H9 (cell line): ENCODE measurements at places on chromosomes 13 and 19. TPM values are rescaled to one million over a fixed set of nuclear protein-coding genes. Genes with fewer than 3 reads are reported as not detected.

- no peaks in the 10 kb centered on the region for H3K36me3 ChIP-seq
- no peak for DNase-seq
- no peak overlapping the region for H3K27ac ChIP-seq
- no peaks in the 10 kb centered on the region for H3K4me1 ChIP-seq
- H3K4me3 ChIP-seq: no peak overlapping the region
- H3K27me3 ChIP-seq: no peaks in the 10 kb centered on the region
Observed at GRCh38 chr19:51779181-51779580, 15.8 kb upstream of the FPR3 start.

DNA sequence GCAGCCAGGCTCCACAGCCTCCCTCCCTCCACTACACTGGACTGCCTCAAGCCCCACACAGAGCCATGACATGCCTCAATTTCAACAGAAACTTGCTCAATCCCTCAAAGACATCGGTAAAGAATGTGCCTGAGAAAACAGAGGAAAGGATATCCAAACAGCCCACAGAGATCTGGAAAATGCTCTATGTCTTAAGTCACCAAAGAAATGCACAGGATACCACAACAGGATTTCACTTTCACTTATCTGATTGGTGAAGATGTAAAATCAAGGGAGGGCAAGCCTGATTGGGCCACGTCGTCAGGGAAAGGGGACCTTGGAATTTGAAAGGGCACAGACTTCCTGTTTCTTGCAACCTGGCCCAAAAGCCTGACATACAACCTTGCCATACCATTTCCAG is 14.2 kb downstream of the CACNA1A start:
- H3K4me1 ChIP-seq: peaks cover 2% of the 10 kb centered on the region; the same call in 1 of the 2 replicates
- no peaks in the 10 kb centered on the region for H3K27me3 ChIP-seq
- DNase-seq: no peak

DNA sequence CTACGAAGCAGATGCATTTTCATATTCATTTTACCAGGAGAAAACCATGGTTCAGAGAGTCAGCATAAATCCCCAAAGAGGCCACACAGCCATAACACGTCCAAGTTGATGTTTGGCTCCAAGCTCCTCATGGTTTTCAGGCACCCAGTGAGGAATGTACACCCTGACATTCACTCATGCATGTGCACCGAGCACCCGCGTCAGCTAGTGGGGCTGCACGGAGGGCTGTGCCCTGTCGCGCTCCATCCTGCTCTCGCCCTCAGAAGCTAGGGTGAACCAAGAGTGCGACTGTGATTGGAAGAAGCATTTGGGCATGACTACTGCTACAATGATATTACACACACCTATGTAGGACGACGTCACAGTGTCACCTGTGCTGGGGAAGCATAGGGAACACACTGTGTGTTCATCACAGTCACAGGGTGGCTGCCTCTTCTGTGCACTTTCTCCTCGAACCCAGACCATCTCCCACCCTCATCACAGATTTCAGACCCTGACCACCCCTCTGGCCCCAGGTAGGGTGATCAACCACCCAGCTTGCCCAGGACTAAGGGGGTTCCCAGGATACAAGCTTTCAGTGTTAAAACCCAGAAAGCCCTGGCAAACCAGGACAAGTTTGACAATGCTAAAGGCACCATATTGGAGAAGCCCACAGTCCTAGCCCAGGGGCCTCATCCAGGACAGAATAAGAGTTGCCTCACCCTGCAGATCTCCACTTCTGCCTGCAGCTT is 148.6 kb upstream of the ZNF507 start:
- H3K27me3 ChIP-seq: no peaks in the 10 kb centered on the region
- H3K27ac ChIP-seq: no peak overlapping the region
- H3K4me1 ChIP-seq: no peaks in the 10 kb centered on the region
- DNase-seq: no peak

DNA sequence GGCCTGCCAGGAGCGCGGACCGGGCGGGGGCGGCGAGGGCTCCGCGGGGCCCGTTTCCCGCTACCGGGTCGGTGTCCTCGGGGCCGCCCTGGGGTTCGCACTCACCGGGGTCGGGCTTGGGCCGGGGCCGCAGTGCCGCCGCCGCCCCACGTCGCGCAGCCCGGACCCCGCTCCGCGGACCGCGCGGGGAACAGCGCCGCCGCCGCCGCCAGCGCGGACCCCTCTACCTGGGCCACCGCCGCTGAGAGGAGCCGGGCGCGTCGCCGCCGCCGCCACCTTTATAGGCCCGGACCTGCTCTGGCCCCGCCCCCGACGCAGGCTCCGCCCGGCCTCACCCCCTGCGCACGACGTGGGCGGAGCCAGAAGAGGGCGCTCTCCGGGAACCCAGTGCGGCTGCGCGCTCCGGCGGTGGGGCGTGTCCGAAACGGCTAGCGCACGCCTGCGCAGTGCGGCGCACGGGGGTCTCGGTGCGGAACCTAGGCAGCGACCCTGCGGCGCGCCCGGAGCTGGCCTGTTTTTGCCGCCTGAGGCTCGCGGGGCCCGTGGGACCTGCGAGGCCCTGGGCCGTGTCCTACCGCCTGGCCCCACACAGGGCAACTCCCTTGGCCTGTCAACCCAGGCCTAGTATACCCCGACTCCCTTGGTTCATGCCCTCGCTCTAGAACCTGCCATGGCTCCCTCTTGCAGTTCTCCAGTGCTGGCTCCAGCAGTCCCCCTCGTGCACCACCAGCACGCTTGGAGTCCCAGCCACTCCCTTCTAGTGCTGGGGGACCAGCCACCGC is at the start of gene MKNK2:
Gene MKNK2, minus strand, starts transcription at position 254 of the 782 bp plus-strand sequence. CDS start 393 bp downstream, outside the sequence.
- DNase-seq: peak; percentile 88
- no peaks in the 10 kb centered on the region for H3K27me3 ChIP-seq
- H3K27ac ChIP-seq: no peak within 1 kb of the TSS
- no peaks in the 10 kb centered on the region; the same call in 1 of the 2 replicates for H3K36me3 ChIP-seq
- no peaks in the 10 kb centered on the region for H3K4me1 ChIP-seq

GRCh38 chr19:35430409-35431144 is 17.5 kb upstream of the FFAR2 start:
- no peak for DNase-seq
- no peaks in the 10 kb centered on the region; the same call in 1 of the 2 replicates for H3K36me3 ChIP-seq
- no peak overlapping the region for H3K4me3 ChIP-seq
- H3K27ac ChIP-seq: no peak overlapping the region
- H3K27me3 ChIP-seq: no peaks in the 10 kb centered on the region
- no peaks in the 10 kb centered on the region for H3K4me1 ChIP-seq

Gene CGB3
- total RNA-seq: 0.46 TPM in 1 of 2 replicates, not detected in the other

DNA sequence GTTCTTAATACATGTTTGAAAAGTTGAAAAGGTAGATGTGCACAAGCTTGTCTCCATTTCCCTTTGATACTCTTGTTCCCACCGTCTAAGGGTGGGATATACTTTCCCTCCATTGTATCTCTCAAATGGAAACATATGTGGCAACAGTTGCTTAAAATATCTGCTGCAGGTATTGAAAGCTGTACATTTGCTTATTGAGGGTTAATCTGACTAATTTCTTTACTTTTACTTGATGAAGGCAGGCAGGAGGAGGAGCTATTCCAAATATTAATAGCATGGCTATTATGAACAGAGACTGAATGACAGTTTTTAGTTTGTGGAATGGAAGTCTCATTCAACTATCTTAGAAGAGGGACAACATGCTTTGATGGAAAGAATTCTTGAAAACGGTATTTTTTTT is 103.8 kb downstream of the SLC10A2 start:
- no peaks in the 10 kb centered on the region for H3K36me3 ChIP-seq
- DNase-seq: no peak
- H3K27me3 ChIP-seq: no peaks in the 10 kb centered on the region
- H3K27ac ChIP-seq: no peak overlapping the region

DNA sequence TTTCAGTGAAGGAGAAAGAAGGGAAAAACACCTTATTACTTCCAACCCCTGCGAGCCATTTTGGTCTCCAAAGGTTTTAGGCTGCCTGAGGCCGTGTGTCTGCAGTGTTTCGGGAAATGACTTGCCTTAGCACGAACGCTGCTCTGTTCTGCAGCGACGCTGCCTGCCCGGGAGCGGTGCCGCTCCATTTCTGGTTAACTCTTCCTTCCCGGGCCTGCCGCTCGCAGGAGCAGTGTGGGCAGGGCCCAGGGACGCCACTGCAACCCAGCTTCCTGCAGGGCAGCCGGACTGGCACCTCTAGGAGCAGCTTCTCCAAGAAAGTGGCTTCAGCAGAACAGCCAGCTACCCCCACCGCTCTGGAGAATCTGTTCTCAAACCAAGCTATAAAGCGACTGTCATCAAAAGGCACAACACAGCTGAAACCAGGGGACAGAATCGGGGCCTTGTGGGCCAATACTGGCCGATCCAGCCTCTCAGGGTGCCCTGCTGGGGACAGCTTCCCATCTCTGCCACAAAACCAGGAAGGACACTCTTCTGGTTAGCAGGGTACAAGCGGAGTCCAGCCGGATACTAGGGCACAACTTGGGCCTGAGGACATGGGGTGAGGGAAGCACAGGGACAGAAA is 72.2 kb downstream of the KCTD15 start:
- H3K4me1 ChIP-seq: no peaks in the 10 kb centered on the region
- H3K27ac ChIP-seq: no peak overlapping the region
- peak; percentile 66 for DNase-seq

DNA sequence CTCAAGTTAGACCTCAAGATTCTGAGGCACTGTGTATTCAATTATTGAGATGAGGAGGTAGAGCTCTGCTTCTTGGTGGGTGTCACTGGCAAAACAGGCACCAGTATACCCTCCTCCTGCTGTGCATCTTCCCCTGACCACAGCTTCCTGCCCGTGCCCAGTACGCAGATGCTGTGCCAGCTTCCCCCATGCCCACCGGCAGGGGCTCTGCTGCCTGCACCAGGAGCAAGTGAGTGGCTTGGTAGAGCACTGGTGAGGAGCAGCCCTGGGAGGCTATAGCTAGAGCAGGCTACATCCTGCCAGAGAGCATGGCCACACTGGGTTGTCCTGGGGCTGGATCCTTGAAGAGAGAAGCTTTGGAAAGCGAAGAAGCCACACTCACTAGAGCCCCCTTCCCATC is 21.0 kb upstream of the RNF17 start:
- no peak overlapping the region for H3K4me3 ChIP-seq
- H3K36me3 ChIP-seq: no peaks in the 10 kb centered on the region; the same call in 2 of the 3 replicates
- no peak overlapping the region for H3K27ac ChIP-seq
- no peak for DNase-seq
- no peaks in the 10 kb centered on the region for H3K4me1 ChIP-seq

GRCh38 chr13:99903140-99903539 is 68.4 kb downstream of the ZIC5 start:
- H3K36me3 ChIP-seq: no peaks in the 10 kb centered on the region
- H3K4me1 ChIP-seq: peaks cover 2% of the 10 kb centered on the region; the same call in 1 of the 2 replicates
- no peak overlapping the region for H3K27ac ChIP-seq
- no peaks in the 10 kb centered on the region for H3K27me3 ChIP-seq
- no peak for DNase-seq

DNA sequence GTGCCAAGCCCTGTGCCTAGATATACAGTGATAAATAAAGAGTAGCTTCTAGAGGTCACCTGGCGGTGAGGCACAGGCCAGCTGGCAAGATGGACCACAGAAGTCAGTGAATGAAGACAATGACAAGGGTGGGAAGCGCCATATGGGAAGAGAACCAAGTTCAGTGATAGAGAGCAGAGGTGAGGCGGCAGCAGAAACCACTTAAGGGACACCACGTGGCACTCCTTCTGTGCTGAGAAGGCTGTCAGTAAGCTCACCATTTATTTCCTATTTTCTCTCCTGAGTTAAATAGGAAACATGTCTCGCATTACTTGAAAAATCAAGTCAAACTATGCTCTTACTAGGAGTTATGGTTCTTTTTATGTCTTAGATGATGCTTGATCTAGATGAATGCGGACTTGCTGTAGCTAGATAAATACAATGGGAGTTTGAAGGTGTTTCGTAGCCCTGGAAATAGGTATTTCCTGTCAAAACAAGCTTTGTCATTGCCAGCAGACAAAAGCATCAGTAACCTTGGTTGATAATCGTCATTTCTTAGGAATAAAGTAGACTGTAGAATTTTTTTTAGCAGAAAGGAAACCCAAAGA is 17.8 kb downstream of the ALOX5AP start:
- no peak overlapping the region for H3K4me3 ChIP-seq
- H3K4me1 ChIP-seq: no peaks in the 10 kb centered on the region
- no peaks in the 10 kb centered on the region for H3K27me3 ChIP-seq
- H3K36me3 ChIP-seq: no peaks in the 10 kb centered on the region
- no peak for DNase-seq

DNA sequence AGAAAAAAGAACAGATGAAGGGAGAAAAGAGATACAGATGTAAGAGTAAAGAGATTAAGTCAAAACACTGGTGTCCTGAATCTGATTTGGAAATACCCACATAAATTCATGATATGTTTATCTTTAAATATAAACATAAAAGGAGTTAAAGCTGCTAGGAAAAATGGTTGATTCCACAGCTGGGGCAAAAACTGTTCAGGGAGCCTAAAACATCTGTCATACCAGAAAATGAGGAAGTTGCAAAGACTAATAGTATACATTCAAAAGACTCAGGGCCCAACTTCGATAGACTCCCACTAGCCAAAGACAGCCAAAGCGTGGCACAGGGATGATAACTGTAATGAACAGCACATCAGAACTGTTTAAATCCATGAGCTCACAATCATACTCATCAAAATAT is 62.0 kb downstream of the ABCC4 start:
- no peak for DNase-seq
- no peak overlapping the region for H3K27ac ChIP-seq
- no peaks in the 10 kb centered on the region for H3K36me3 ChIP-seq
- no peaks in the 10 kb centered on the region for H3K4me1 ChIP-seq

DNA sequence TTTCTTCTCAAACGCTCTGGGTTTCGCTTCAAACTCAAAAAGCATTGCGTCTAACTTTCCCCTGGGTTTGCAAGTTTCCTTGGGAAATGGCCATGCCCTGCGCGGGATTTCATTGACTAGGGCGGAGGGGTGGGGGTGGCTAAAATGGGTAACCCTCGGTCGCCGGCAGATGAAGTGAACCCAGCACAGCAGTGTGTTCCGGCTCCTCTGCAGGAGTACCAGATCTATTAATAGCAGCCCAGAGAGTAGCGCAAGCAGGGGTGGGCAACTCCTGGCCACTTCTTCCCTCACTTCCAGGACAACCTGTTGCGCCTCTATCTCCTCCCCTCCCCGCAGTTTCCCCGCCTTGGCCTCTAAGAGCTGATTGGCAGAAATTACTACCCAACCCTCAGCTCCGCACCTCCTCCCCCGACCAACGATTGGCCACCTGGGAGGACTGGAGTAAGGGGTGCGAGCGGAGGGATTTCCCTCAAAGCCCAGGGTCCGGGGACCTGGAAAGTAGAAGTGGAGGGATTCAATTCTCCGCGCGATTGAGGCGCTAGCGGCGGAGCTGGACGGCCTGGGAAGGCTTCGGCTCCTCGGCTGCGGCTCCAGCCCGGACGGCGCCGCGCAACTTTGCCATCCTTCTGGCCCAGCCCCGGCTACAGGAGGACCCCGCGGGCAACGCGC is at the start of gene FREM2:
Gene FREM2, plus strand, starts transcription at position 501 of the 669 bp plus-strand sequence. CDS start 268 bp downstream, outside the sequence.
- peak within 1 kb of the TSS; percentile 82 for H3K4me3 ChIP-seq
- H3K27ac ChIP-seq: peak within 1 kb of the TSS; percentile 38
- H3K27me3 ChIP-seq: peaks cover 3% of the 10 kb centered on the region; the same call in 1 of the 2 replicates
- no peaks in the 10 kb centered on the region for H3K4me1 ChIP-seq
